ENCODE measurements at places on chromosomes 2 and 18.

GRCh38 chr18:11666176-11666575 is 22.9 kb upstream of the GNAL start:
- DNase-seq, result no peak

DNA sequence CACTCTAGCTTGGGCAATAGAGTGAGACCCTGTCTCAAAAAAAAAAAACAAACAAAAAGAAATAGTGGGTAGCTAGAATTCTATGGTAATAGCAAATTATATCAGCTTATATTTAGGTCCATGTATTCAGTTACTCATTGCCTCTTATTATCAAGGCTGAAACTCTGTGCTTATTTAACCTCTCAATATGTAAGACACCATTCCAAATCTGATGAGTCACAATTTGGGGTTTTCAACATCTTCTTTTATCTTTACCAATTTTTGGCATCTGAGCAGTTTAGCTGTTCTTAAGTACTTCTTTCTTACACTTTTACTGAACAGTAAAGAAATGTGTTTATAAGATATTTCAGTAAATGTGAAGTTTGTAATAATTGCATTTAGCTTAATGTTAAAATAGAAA is 69.3 kb downstream of the TTC27 start:
- no peak for DNase-seq

GRCh38 chr2:168819050-168819715 is 16.7 kb downstream of the NOSTRIN start:
- DNase-seq, result no peak

- no peak for DNase-seq
These were observed 42.3 kb downstream of the SCN3A start for GRCh38 chr2:165161510-165161909.

DNA sequence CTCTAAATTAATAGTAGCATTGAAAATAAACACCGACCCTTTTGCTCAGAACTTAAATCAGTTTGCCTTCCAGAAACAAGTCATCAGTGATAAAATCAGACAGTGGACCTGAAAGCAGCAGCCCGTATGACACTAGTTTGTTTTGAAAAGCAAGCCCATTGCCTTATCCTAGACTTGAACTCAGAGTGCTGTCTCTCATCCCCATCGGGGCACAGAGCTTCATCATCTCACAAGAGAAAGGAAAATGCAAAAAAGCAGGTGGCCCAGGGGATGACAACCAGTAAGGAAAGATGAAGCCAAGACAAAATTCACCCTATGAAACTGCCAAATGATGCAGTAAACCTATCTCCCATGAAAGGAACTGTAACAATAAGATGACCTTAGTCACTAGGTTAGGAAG is 71.2 kb downstream of the CERKL start:
- peak; percentile 11 for DNase-seq

DNA sequence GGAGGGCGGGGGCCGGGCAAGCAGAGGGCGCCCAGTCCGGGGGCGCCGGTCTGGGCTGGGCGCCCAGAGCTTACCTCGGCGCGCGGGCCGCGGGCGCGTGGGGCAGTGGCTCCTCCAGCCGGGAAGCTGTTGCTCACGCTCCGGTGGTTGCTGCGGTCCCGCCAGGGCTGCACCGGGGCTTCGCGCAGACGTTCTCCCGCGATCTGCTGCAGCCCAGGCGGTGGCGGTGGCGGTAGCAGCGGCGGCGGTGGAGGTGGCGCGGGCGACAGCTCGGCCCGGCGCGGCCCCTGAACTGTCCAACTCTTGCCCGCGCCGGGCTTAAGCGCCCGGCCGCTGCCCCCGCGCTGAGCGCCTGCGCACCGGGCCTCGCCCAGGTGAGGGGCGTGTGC is 391 bp downstream of the ZNF385B start:
- DNase-seq, result no peak

DNA sequence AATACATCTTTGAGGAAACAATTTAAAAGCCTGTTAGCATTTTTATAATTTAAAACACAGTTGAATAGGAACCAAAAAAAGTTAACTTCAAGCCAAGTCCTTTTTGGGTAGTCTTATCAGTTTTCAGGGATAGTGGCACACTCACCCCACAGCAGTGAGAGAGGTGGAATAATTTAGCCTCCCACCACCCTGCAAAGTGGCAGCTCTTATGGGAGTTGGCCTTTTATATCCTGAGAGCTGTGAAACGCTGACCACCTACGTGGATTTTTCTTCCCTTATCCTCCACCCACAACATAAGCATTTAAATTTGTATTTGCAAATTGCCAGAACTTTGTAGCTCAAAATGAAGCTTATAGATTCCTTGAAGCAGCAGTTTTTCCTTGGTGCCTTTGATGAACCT is 167.1 kb downstream of the MYO1B start:
- no peak for DNase-seq

GRCh38 chr2:5720426-5720825 is 28.2 kb downstream of the SOX11 start:
- DNase-seq, result no peak

DNA sequence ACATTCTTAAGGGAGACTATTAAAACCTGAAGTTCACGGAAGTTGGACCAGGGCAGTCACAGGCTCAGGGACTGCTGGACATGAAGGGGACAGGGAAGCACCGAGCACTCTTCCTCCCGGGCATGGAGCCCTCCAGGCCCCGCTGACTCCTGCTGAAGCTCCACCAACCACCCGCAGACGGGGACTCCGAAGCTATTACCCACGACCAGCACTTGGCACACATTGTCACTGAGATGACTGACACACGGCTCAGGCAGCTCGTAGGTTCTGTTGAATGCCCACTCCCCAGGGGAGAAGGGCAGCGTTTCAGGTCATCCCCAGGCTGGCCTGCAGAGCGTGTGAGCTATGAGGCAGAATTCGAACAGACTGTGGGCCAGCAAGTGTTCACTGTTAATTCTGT is 234.8 kb downstream of the NDUFA10 start:
- DNase-seq, result no peak

- DNase-seq, result no peak
These were observed 262.9 kb downstream of the AFF3 start for GRCh38 chr2:99879481-99879880.

DNA sequence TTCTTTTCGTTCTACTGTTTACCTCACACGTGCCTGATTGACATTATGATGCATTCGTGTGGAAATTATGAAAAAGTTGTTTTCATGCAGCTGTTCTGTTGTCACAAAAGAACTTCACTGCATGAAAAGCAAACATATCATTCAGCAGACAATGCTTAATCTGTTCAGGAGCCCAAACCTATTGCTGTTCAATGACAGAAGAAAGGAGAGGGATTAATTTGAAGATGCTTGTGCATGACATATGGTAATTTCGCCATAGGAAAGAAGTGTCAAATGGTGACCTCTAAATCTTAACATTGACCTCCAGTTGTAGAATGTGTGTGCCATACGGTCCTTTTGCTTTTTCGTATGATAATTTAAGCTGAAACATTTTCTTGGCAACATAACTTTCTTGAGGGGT is 124.5 kb downstream of the WDR7 start:
- no peak for DNase-seq

GRCh38 chr18:62101321-62101721 is 85.5 kb downstream of the PIGN start:
- no peak for DNase-seq

- DNase-seq, result no peak
These were observed 427.8 kb downstream of the ZNF521 start for GRCh38 chr18:24924066-24924716.

- DNase-seq, result no peak
These were observed 73.5 kb upstream of the NEDD4L start for GRCh38 chr18:57970356-57971095.

DNA sequence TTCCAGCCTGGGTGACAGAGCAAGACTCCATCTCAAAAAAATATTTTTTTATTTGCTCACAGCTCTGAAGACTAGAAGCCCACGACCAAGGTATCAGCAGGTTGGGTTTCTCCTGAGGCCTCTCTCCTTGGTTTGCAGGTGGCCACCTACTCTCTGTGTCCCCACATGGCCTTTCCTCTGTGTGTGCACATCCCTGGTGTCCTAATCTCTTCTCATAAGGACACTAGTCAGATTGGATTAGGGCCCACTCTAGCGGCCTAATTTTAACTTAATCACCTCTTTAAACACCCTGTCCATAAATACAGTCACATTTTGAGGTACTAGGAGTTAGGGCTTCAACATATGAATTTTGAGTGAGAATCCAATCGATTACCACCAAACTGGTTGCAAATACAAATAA is 2.0 kb upstream of the RAB3GAP1 start:
- DNase-seq, result no peak

DNA sequence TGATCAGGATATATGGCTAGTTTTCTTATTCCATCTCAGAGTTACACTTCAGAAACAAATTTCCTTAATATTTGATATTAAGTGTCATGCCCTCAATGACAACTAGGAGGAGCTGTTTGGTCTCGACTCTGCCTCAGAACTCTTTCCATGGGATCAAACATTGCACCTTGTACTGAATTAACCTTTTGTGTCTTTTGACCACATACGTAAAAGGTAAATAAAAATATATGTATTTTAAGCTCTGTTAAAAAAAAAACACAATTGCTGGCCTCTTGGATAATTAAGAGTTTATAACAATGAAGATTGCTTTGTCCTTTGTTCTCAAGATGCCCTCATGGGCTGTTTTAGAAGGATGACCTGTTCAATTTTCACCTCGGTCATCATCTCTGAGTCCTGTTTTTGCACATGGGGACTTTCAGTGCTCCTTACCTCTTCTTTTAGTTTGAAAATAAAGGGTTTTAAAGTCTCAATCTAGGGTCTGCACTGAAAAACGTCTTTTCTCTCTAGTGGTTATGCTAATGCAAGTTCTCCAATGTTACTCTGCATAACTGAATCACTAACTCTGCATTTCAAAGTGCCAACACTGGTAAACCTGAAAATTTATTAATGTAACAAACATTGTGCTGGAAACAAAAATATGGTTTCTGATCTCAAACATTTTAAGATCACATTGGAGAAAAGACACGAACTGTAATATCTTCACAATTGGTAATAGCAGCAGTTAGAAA is 18.8 kb upstream of the FN1 start:
- peak; percentile 21 for DNase-seq

GRCh38 chr2:156561326-156561725 is 125.1 kb downstream of the GPD2 start:
- no peak for DNase-seq

DNA sequence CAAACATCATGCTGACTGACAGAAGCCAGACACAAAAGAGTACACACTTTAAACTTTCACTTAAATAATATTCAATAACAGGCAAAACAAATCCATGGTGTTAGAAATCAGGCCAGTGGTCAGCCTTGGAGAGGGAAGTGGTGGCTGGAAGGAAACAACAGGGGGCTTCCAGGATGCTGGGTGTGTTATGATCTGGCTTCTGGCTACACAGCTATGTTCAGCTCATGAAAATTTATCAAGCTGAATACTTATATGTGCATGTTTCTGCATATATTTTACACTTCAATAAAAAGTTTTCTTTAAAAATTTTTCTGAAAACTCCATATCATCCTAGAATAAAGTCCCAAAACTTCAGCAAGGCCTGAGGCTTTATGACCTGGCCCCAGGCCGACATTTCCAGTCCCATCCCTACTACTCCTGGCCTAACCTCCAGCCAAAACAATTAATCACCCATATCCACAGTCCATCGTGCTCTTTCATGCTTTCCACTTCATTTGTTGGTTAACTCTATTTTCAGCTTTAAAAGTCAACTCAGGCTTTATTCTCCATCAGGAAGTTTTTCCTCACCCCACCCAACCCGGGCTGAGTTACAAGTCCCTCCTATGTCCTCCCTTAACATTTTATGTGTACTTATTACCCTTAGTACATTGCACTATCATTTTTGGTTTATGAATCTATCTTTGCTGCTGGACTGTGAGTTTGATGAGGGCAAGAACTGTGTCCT is 27.9 kb upstream of the SPTBN1 start:
- no peak for DNase-seq

DNA sequence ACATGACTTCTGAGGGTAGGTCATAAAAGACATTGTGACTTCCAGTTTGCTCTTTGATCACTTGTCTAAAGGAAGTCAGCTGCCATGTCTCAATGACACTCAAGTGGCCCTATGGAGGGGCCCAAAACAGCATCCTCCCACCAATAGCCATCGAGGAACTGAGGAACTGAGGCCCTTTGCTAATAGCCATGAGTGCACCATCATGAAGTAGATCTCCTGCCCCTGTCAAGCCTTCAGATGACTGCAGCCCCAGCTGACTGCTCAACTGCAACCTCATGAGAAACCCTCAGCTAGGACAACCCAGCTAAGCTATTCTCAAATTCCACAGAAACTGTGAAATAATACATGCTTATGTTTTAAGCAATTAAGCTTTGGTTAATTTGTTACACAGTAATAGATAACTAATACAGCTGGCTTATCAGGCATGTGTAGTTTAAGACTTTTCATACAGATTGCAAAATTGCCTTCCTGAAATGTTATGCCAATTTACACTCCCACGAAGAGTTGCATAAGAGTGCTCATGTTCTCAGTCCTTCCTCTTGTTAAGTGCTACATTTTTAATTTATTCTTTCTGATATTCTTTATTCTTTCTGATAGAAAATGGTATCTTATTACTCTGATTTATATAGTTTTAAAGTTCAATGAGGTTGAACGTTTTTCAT is 105.6 kb upstream of the NDUFV2 start:
- no peak for DNase-seq

GRCh38 chr2:20781656-20782265 is 41.1 kb downstream of the LDAH start:
- DNase-seq, result no peak

DNA sequence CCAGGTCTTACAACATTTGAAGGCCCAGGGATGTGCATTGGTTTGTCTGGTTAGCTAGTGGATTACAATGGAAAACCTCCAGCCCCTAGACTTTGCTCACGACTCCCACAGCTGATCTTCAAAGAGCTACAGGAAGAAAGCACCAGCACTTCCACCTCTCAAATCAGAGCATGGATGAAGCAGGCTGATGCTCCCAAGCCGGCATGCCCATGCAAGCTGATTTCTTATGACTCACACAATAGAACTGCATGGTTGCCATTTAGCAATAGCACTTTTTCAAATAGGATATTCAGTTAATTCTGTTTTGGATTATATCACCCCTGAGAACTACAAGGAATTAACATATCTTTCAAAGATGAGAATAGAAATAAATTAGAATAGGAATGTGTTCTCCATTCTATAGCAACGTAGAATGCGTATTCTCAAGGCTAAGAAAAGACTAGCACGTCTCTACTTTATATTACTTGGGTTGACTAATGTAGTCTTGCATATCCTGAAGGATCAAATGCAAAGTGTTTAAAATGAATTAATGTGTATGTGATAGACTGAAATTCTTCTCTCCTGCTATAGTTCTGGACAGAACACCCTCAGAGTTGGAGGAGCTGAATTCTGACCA is 292.4 kb downstream of the TRIB2 start:
- DNase-seq, result no peak

Measured in NCI-H1092 treated with DMSO at 0.1 percent for 48 hours (cell line).